ENCODE measurements at places on chromosomes 16 and 17.
A peak's percentile ranks its signal among the peaks of the same experiment; 100 is the strongest.

GRCh38 chr17:11309850-11310249 is 68.8 kb downstream of the SHISA6 start:
- no peak for DNase-seq

- DNase-seq: no peak
These were observed 77.1 kb downstream of the MRM3 start for GRCh38 chr17:859061-859823.

GRCh38 chr17:1227917-1228780 is 42.1 kb upstream of the BHLHA9 start:
- DNase-seq: no peak

GRCh38 chr16:76121636-76122035 is 155.6 kb upstream of the CNTNAP4 start:
- DNase-seq: peak; percentile 3

GRCh38 chr16:85171004-85171758 is 58.9 kb upstream of the CIBAR2 start:
- DNase-seq: no peak

GRCh38 chr16:27543801-27544200 is 5.9 kb downstream of the GTF3C1 start:
- DNase-seq: no peak

GRCh38 chr16:85082173-85083050 is 29.9 kb downstream of the CIBAR2 start:
- no peak for DNase-seq
